Small intestine (tissue), 16 donors: ENCODE measurements at places on chromosomes 16 and 17. TPM values are rescaled to one million over a fixed set of nuclear protein-coding genes. Genes with fewer than 3 reads are reported as not detected.

PRAC1 gene
- not detected for polyA plus RNA-seq

C17orf50 gene
- polyA plus RNA-seq: not detected

CRHR1 gene
- not detected for polyA plus RNA-seq

GCGR gene
- 0.27 TPM for polyA plus RNA-seq

USP43 gene
- polyA plus RNA-seq: 10.8 TPM

NOD2 gene
- polyA plus RNA-seq: 0.54 TPM

KCNG4 gene
- polyA plus RNA-seq: not detected

IGF2BP1 gene
- 34.0 TPM for polyA plus RNA-seq

GRCh38 chr17:13597723-13598347, 3.9 kb downstream of the HS3ST3A1 start:
- no peaks in the 10 kb centered on the region for H3K4me1 ChIP-seq
- H3K27ac ChIP-seq: no peak overlapping the region
- peak; percentile 40 for DNase-seq
- H3K27me3 ChIP-seq: peaks cover 40% of the 10 kb centered on the region
- no peaks in the 10 kb centered on the region for H3K36me3 ChIP-seq
- H3K4me3 ChIP-seq: no peak overlapping the region

DNA sequence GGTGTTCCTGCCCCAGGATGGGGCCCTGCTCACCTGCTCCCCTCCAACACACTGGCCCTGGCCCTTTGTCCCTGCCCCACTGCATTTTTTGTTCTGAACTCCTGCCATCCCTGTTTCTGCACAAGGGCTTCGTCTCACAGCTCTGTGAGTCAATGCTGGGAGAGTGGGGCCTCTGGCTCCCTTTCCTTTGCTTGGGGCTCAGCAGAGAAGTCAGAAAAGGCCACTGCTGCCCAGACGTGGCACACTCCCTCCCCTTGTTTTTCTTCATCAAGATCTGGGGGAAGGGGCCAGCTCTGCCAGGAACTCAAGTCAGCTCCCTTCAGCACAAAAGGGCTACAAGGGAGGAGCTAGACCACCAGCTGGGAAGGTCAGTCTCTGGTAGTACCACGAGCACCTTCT, 8.9 kb downstream of the PROCA1 start:
- peaks cover 90% of the 10 kb centered on the region for H3K36me3 ChIP-seq
- H3K4me1 ChIP-seq: peaks cover 29% of the 10 kb centered on the region
- H3K27ac ChIP-seq: no peak overlapping the region
- no peak overlapping the region for H3K4me3 ChIP-seq
- no peaks in the 10 kb centered on the region for H3K27me3 ChIP-seq

GRCh38 chr17:49730785-49731434, 23.1 kb upstream of the SLC35B1 start:
- H3K36me3 ChIP-seq: no peaks in the 10 kb centered on the region
- no peaks in the 10 kb centered on the region for H3K27me3 ChIP-seq
- H3K27ac ChIP-seq: no peak overlapping the region
- no peak for DNase-seq

GRCh38 chr16:54655121-54655590, 275.5 kb upstream of the IRX5 start:
- peak; percentile 3 for DNase-seq
- no peak overlapping the region for H3K4me3 ChIP-seq
- no peaks in the 10 kb centered on the region for H3K27me3 ChIP-seq

GRCh38 chr16:12539185-12539929, 264.3 kb downstream of the CPPED1 start:
- no peak overlapping the region for H3K27ac ChIP-seq
- H3K4me1 ChIP-seq: no peaks in the 10 kb centered on the region
- H3K4me3 ChIP-seq: no peak overlapping the region
- no peaks in the 10 kb centered on the region for H3K27me3 ChIP-seq
- DNase-seq: peak; percentile 22

DNA sequence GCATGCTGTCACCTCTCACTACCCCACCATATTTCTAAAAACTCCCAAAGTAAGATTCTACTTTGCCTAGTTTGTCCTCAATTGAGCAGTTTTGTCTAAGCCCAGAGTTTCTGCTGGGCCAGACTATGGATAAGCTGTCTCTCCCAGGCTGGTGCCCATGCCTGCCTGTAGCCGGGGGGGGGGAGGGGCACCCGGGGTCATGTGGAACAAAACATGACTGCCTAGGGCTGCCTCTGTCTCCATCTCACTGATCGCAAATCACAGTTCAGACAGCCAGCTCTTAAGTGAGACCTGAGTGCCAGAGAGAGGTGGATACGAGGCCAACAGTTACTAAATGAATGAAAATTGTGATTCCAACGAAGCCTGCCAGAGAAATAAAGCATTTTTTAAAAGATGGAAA, 78.8 kb upstream of the RPRML start:
- no peaks in the 10 kb centered on the region for H3K36me3 ChIP-seq
- no peak overlapping the region for H3K4me3 ChIP-seq
- no peak overlapping the region for H3K27ac ChIP-seq
- H3K27me3 ChIP-seq: no peaks in the 10 kb centered on the region
- H3K4me1 ChIP-seq: no peaks in the 10 kb centered on the region

- H3K36me3 ChIP-seq: peaks cover 45% of the 10 kb centered on the region
- peak overlapping the region; percentile 24 for H3K27ac ChIP-seq
- H3K4me1 ChIP-seq: peaks cover 13% of the 10 kb centered on the region
- H3K4me3 ChIP-seq: peak overlapping the region; percentile 89
These were observed 480 bp downstream of the TSR3 start for GRCh38 chr16:1351215-1351581.

GRCh38 chr17:50911890-50912289, 45.7 kb upstream of the TOB1 start:
- H3K27me3 ChIP-seq: no peaks in the 10 kb centered on the region
- H3K36me3 ChIP-seq: no peaks in the 10 kb centered on the region
- H3K4me1 ChIP-seq: peaks cover 6% of the 10 kb centered on the region
- H3K4me3 ChIP-seq: no peak overlapping the region

- peaks cover 2% of the 10 kb centered on the region for H3K4me1 ChIP-seq
- no peak overlapping the region for H3K4me3 ChIP-seq
- no peaks in the 10 kb centered on the region for H3K27me3 ChIP-seq
- no peak for DNase-seq
- H3K27ac ChIP-seq: peak overlapping the region; percentile 91
These were observed 2.0 kb upstream of the ACE start for GRCh38 chr17:63474586-63475460.

DNA sequence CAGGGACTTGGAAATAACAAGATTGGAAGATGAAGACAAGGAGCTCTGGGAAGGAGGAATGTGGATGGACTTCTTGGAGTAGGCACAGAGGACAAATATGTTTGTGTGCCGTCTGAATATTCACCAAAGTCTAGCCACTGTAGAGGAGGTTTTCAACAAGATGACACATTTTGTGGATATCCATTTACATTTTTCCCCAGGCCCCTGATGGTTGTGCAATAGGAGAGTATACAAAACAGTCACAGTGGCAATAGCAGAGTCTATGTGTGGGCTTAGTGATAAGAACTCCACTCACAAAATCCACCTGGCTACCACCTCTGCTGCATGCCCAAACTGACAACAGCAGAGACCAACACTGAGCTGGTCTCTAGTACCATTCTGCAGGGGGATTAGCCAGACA, 32.6 kb upstream of the RPL38 start:
- no peaks in the 10 kb centered on the region for H3K36me3 ChIP-seq
- no peaks in the 10 kb centered on the region for H3K4me1 ChIP-seq
- H3K27me3 ChIP-seq: no peaks in the 10 kb centered on the region
- no peak for DNase-seq
- H3K4me3 ChIP-seq: no peak overlapping the region
- H3K27ac ChIP-seq: no peak overlapping the region

DNA sequence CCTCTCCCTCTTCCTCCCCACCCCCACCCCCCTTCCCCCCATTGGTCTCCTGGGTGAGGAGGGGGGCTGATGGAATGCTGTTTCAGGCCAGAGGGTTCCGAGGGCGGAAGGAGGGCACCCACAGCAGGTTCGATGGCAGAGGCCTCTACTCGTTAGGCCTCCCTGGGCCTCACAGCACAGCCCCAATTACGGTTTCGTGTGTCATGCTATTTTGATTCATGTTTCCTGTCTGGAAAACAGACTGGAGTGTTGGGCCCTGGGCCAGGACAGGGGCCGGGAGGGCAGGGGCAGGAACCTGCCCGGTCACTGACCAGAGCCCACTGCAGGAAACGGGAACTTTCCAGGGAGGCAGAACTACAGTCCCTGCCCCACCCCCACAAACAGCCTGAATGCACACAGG, 138.2 kb downstream of the C16orf95 start:
- H3K4me1 ChIP-seq: no peaks in the 10 kb centered on the region
- DNase-seq: peak; percentile 14

- H3K36me3 ChIP-seq: no peaks in the 10 kb centered on the region
- peak overlapping the region; percentile 99 for H3K27ac ChIP-seq
- DNase-seq: peak; percentile 57
These were observed 1.3 kb downstream of the THRA start for GRCh38 chr17:40063901-40064531.

GRCh38 chr17:61495161-61495857, 43.1 kb downstream of the TBX4 start:
- DNase-seq: peak; percentile 28
- H3K4me3 ChIP-seq: no peak overlapping the region
- H3K4me1 ChIP-seq: no peaks in the 10 kb centered on the region
- H3K27ac ChIP-seq: no peak overlapping the region
- H3K36me3 ChIP-seq: no peaks in the 10 kb centered on the region
- H3K27me3 ChIP-seq: peaks cover 1% of the 10 kb centered on the region
